ENCODE measurements at places on chromosomes 12 and 14.

DNA sequence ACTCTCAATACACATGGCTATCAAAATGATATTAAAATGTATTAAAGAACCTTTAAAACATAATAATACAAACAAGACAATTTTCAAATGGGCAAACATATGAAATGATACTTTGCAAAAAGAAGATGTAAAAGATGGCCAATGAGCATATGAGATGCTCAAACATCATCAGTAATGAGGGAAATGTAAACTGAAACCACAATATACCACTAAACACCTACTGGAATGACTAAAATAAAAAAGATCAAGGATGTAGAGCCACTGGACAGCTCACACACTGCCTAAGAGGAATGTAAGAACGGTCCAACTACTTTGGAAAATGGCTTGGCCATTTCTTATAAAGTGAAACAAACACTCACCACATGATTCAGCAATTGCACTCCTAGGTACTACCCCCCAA, 97.2 kb upstream of the BBS10 start:
- DNase-seq = no peak

GRCh38 chr12:75560167-75560566, 48.8 kb upstream of the KRR1 start:
- DNase-seq = no peak

- no peak for DNase-seq
These were observed 57.4 kb downstream of the SLC15A5 start for GRCh38 chr12:16220120-16220519.

DNA sequence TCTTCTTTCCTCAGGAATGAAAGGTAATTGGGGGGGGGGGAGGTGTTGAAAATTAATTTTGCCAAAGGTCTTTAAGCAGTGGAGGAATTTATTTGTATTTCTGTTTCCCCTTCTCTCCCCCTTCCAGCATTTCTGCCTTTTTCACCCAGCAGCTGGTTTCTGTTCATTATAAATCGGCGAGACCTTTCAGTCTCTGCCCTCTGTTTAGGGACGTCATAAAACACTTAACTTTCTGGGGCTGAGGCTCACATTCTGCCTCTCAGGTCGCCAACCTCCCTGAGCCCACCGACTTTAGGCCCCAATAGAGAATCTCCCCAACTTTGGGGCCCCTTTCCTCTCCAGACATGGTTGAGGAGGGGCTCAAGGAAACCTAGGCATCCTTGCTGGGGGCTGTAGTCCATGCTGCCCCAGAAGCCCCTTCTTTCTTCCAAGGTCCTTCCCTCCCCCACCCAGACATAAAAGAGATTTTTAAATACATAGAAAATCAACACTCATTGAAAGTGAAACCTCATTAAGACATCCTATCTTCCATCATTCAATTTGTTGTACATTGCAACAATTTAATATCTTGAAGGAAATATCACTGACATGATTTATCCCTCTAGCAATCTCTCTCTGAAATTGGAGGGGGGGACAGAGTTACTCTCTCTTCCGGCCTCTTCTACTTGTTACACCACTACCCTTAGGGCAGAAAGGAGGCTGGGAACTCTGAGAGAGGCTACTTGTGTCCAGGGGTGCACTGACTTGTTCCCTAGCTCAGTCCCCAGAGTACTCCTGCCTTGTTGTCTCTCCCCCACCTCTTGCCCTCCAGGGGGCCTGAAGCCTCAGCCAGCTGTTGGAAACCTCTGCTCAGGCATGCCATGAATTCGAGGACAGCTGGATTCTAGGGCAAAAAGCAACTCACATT, 2.5 kb upstream of the HOXC6 start:
- DNase-seq = no peak

DNA sequence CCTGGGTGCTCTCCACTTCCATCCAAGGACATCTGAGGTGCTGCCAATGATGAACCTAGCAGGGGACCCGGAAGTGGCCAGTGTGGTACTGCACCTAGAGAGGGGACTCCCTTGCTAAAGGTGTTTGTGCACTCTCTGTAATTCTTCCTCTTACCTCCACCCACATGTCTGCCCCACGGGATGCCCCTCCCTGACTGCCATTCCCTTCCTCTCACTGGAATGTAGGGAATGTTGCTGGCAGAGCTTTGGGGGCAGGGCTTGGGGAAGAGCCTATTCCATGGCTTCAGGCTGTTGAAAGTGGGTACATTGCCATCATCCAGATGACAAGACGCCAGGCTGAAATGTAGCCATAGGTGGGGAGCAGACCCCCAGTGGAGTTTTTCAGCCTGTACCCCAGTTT, 153.2 kb downstream of the SMOC1 start:
- no peak for DNase-seq

DNA sequence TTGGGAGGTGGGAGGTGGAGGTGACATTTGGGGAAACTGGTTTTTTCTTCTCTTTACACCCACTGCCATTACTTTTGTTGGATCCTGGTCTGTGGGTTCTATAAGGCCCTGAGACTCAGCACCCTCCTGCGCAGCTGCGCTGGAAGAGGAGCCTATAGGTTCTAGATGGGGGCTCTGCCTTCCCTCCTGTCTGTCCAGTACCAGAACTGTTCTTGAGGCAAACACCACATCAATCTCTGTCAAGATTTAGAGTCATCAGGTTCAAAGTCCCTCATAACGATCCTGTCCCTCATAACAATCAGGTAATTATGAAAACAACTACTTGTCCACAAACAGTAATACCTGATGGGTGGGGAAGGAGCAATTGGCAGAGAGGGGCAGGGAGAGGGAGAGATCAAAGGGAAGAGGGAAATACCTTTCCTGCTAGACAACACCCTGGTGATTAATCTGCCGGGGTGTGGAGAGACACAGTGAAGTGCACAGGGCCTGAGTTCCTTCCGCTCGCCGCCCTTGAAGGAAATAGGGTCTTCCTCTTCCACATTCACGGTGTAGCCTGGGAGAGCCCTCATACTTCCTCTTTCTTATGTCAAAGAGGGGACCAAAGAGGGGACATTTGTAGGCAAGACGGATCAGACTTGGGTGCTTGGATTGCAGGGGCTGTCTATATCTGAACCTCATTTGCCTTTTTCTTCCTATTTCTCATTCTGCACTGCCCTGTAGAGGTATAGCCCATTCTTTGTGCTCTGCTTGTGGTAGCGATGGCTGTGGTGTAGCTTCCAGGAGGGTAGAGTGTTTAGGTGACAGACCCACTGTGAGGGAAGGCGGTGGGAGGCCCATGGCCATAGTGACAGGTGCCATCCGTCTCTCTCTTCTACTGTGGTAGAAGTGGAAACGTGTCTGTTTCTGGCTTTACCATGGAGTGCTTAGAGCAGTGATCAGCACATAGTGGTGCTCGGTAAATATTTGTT, 12.6 kb downstream of the GPRC5A start:
- no peak for DNase-seq

- DNase-seq = no peak
These were observed 8.2 kb downstream of the IPO8 start for GRCh38 chr12:30687265-30687986.

GRCh38 chr14:105410642-105411016, 9.0 kb upstream of the MTA1 start:
- DNase-seq = no peak

DNA sequence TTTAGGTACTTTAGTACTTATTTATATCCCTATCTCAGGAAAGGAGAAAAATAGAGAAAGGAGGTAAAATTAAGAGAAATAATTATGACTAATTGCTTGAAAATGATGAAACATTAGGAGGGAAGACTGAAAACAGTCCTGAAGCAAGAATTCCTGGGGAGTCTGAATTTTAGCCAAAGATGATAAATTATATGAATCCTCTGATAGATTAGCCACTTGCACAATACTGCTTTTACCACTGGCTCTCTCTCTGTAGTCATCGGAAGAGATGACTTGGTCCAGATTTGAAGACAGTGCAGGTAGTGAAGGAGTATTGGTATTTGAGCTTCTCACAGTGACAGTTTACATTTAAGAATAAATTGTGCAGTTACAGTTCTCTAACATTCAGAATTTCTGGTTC, 83.8 kb upstream of the CLEC14A start:
- no peak for DNase-seq

- DNase-seq = peak; percentile 40
These were observed 662 bp downstream of the EPS8 start for GRCh38 chr12:15788233-15789219.

- DNase-seq = no peak
These were observed 103.9 kb downstream of the AKAP6 start for GRCh38 chr14:32432813-32433538.

- DNase-seq = no peak
These were observed 59.3 kb downstream of the DNAI7 start for GRCh38 chr12:25135531-25136154.

GRCh38 chr14:73245480-73246325, 8.4 kb downstream of the PAPLN start:
- DNase-seq = no peak

DNA sequence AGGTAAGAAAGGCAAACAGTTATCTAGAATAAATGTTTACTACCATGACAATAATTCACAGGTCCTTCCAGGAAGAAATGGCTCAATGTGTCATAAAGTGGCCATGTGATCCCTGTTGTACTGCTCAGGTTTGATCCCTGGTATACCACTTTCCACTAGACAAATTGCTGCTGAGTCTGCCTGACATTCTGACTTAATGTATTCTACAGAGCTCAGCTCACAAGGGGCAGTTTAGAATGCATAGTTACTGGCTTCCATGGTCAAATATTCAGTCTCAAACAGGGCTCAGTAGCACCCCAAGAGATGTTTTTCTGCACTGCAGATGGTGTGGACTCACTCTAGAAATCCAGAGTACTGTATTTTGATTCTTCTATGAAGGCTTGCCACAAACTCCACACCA, 21.8 kb downstream of the TSHR start:
- no peak for DNase-seq

GRCh38 chr12:44852483-44852882, 23.6 kb downstream of the NELL2 start:
- no peak for DNase-seq

DNA sequence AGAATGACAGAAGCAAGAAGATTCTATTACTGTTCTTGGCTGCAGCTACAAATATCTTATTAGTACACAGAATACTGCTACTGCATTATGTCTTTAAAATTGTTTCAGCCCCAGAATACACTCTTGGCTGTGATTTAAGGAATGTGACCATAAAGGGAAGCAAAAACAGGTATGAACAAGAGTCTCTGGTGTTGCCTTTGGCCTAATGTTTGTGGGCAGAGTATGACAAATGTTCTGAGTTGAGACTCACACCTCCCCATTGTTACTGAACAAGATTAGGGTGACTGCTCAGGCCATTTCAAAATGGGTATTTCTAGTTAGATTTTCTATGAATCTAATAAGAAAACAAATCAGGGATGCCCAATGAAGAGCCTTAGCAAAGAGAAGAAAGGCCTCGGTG, 28.5 kb downstream of the TTC6 start:
- no peak for DNase-seq

GRCh38 chr14:96867634-96868033, 70.5 kb downstream of the VRK1 start:
- no peak for DNase-seq

DNA sequence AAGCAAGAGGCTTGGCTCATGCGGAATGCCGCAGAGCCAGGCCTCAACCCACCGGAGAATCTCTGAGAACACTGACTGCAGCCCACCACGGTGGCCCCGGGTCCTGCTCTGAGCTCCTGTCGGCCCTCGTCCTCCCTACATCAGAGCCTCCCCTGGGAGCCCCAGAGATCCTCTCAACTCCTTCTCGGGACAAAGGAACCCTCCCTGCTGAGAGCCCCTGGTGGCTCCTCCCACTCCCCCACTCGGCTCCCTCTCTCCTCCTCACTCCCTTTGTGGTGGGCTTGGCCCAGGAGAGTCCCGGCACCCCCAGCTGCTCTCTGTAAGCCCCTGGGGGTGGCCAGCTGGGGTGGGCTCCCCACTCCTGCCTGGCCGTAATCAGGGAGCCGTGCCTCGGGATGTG, 11.1 kb upstream of the INF2 start:
- DNase-seq = peak; percentile 61

- no peak for DNase-seq
These were observed 8.5 kb downstream of the CTDSP2 start for GRCh38 chr12:57837864-57838562.

DNA sequence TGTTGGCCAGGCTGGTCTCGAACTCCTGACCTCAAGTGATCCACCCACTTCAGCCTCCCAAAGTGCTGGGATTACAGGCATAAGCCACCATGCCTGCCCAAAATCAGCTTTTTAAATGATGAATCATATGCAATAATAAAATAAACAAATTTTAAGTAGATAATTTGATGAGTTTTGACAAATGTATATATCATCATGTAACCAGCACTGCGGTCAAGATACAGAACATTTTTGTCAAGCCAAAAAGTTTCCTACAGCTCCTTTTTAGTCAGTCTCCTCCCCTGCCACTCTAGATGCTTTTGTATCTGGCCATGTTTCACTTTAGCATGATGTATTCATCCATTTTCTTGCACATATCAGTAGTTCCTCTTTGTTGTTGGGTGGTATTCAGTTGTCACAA, 17.2 kb downstream of the FRMD6 start:
- no peak for DNase-seq

DNA sequence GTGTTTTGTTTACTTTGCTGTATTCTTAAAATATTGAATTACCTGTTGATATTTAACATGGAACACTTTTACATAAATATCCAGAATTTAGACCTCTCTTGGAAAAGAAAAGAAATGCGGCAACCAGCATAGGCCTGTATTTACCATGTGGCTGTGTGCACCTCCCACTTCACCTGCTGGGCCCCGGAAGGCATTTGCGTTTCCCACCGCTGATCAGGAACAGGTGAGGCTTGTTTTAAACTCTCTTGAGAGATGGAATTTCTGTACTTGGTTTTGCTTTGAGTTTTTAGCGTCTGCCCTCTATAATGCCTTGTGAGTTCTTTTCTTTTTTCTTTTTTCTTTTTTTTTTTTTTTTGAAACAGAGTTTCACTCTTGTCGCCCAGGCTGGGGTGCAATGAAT, 124.2 kb downstream of the GLT1D1 start:
- no peak for DNase-seq

- no peak for DNase-seq
These were observed 772.4 kb upstream of the FBXO33 start for GRCh38 chr14:40204441-40205175.

- DNase-seq = no peak
These were observed 54.7 kb upstream of the FKBP4 start for GRCh38 chr12:2739832-2740641.

GRCh38 chr14:24339284-24340151, at the start of gene RIPK3:
Gene RIPK3 (minus strand): TSS chr14:24339991. CDS start chr14:24339826, 165 bp downstream.
- DNase-seq = no peak

DNA sequence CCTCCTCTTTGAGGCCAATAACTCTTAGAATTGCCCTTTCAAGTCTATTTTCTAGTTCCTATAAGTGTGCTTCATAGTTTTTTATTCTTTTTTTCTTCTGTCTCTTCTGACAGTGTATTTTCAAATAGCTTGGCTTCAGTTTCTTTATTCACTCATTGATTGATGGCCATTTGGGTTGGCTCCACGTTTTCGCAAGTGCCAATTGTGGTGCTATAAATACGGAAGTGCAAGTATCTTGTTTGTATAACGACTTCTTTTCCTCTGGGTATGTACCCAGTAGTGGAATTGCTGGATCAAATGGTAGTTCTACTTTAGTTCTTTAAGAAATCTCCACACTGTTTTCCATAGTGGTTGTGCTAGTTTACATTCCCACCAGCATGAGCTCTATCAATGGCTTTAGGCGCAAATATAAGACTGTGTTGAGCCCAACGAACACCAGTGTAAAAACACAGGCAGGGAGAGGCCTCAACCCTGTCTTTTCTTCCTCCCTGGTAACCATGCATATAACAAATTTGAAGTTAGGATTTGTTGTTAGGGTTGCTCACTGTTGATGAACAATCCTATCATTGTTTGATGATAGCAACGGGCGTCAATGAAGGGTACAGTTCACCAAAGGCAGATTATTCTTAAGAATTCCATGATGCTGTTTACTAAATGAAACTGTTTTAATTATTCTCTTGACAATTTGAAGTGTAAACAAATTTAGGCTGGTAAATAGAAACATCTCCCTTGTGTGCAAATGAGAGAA, 13.3 kb upstream of the LMNTD1 start:
- no peak for DNase-seq

- no peak for DNase-seq
These were observed 32.4 kb downstream of the BICD1 start for GRCh38 chr12:32139064-32139421.
